Spleen (tissue), 13 donors: ENCODE measurements at places on chromosomes 6 and 20. TPM values are rescaled to one million over a fixed set of nuclear protein-coding genes. Genes with fewer than 3 reads are reported as not detected.

GRCh38 chr20:35311822-35312221, 19.6 kb upstream of the FAM83C start:
- no peak overlapping the region for H3K27ac ChIP-seq
- H3K27me3 ChIP-seq, result no peaks in the 10 kb centered on the region
- peaks cover 9% of the 10 kb centered on the region for H3K36me3 ChIP-seq
- H3K4me3 ChIP-seq, result no peak overlapping the region
- H3K4me1 ChIP-seq, result no peaks in the 10 kb centered on the region

Gene ELOVL4
- 0.19 TPM for total RNA-seq

DNA sequence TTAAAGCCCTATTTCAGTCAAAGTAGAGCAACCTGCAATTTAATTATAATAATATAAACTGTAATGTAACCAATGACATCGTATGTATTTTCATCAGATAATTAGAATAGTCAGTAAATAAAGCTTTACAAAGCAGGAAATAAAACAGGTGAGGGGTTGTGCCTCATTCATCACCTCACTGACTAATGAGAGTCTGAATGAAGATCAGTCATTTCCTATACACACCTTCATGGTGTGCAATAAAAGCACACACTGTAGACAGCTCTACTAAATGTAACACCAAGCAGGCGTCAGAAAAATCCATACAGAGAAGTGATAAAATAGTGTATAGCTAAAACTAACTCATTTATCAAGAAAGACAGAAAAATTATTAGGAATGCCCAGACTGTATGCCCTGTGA, 105.9 kb downstream of the MAN1A1 start:
- H3K36me3 ChIP-seq, result no peaks in the 10 kb centered on the region
- H3K4me1 ChIP-seq, result no peaks in the 10 kb centered on the region
- no peak for DNase-seq
- H3K27me3 ChIP-seq, result no peaks in the 10 kb centered on the region

- H3K4me3 ChIP-seq, result peak within 1 kb of the TSS; percentile 97
- H3K27me3 ChIP-seq, result no peaks in the 10 kb centered on the region
- DNase-seq, result peak; percentile 97
- peaks cover 34% of the 10 kb centered on the region for H3K4me1 ChIP-seq
- peak within 1 kb of the TSS; percentile 93 for H3K27ac ChIP-seq
- peaks cover 22% of the 10 kb centered on the region for H3K36me3 ChIP-seq
Measured at GRCh38 chr20:38033330-38034107, at the start of the genes RPRD1B and TTI1. Gene RPRD1B (plus strand): TSS chr20:38033746. CDS start chr20:38033948, 202 bp downstream. Gene TTI1 (minus strand): TSS chr20:38033456. CDS start chr20:38013816, 19,640 bp downstream.

GRCh38 chr6:149130508-149130907, 187.0 kb upstream of the TAB2 start:
- no peak for DNase-seq
- H3K4me1 ChIP-seq, result peaks cover 24% of the 10 kb centered on the region
- H3K27me3 ChIP-seq, result no peaks in the 10 kb centered on the region
- no peaks in the 10 kb centered on the region for H3K36me3 ChIP-seq
- H3K4me3 ChIP-seq, result no peak overlapping the region

- no peak overlapping the region for H3K4me3 ChIP-seq
- H3K27me3 ChIP-seq, result no peaks in the 10 kb centered on the region
- no peak for DNase-seq
- H3K27ac ChIP-seq, result no peak overlapping the region
Measured at GRCh38 chr6:78538002-78538401, 329.3 kb upstream of the IRAK1BP1 start.

Gene RIMS1
- total RNA-seq, result not detected

GRCh38 chr6:7896465-7896987, 14.1 kb downstream of the TXNDC5 start:
- H3K27me3 ChIP-seq, result no peaks in the 10 kb centered on the region
- no peak overlapping the region for H3K4me3 ChIP-seq
- H3K27ac ChIP-seq, result no peak overlapping the region
- peak; percentile 24 for DNase-seq
- H3K36me3 ChIP-seq, result peaks cover 95% of the 10 kb centered on the region
- H3K4me1 ChIP-seq, result no peaks in the 10 kb centered on the region

Gene VSTM2L
- total RNA-seq, result 38.0 TPM

DNA sequence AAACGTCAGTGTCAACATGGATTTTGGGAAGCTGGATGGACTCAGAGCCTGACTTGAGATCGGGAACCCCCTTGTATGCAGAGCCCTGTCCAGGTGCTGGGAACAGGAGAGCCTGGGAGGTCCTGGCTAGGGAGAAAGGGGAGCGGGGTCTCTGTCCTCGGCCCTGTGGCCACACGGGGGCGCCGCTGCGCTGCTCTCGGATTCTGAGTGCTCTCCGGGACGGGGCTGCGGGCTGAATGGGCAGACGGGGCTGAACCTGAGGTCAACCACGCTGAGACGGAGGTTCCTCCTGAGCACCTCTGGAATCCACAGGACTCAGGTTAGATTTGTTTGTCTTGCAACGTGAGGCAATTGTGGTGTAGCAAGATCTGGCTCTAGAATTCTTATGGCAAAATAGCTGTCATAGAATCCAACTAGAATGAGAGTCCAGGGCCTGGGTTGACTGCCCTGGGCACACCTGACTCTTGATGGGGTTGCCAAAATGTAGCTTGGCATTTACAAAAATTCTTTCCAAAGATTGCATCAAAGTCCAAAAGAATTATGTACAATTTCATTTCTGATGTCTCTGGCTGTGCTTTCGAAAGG, 20.6 kb upstream of the HLA-F start:
- no peaks in the 10 kb centered on the region for H3K36me3 ChIP-seq
- no peaks in the 10 kb centered on the region for H3K27me3 ChIP-seq
- peak; percentile 94 for DNase-seq
- no peak overlapping the region for H3K27ac ChIP-seq
- H3K4me3 ChIP-seq, result no peak overlapping the region

Gene GFRAL
- total RNA-seq, result not detected

GRCh38 chr20:36117638-36118037, 36.9 kb upstream of the EPB41L1 start:
- H3K27ac ChIP-seq, result no peak overlapping the region
- no peaks in the 10 kb centered on the region for H3K27me3 ChIP-seq
- H3K4me3 ChIP-seq, result no peak overlapping the region
- DNase-seq, result no peak
- no peaks in the 10 kb centered on the region for H3K36me3 ChIP-seq

GRCh38 chr6:168550326-168550725, 109.3 kb downstream of the SMOC2 start:
- no peak overlapping the region for H3K4me3 ChIP-seq
- no peaks in the 10 kb centered on the region for H3K27me3 ChIP-seq
- H3K27ac ChIP-seq, result no peak overlapping the region
- H3K4me1 ChIP-seq, result no peaks in the 10 kb centered on the region
- no peak for DNase-seq

DNA sequence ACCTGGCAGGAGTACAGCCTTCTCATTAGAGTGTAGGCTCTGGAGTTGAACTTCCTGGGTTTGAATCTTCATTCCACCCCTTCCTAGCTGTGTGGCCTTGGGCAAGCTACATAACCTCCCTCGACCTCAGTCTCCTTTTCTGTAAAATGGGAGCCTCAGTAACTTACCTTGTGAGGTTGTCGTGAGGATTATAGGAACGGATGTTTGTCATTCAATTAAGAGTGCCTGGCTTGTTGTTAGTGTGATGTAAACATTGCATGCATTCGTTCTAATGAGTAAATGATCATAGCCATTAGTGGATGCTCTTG, 45.2 kb downstream of the TOX2 start:
- no peaks in the 10 kb centered on the region for H3K36me3 ChIP-seq
- no peak overlapping the region for H3K4me3 ChIP-seq
- no peak for DNase-seq

- peak; percentile 51 for DNase-seq
- H3K27me3 ChIP-seq, result no peaks in the 10 kb centered on the region
- no peak overlapping the region for H3K4me3 ChIP-seq
- H3K4me1 ChIP-seq, result no peaks in the 10 kb centered on the region
- no peak overlapping the region for H3K27ac ChIP-seq
- H3K36me3 ChIP-seq, result no peaks in the 10 kb centered on the region
Measured at GRCh38 chr6:169249057-169249456, 4.6 kb downstream of the THBS2 start.

- H3K4me3 ChIP-seq, result no peak overlapping the region
- H3K27me3 ChIP-seq, result no peaks in the 10 kb centered on the region
- peaks cover 64% of the 10 kb centered on the region for H3K4me1 ChIP-seq
- peak overlapping the region; percentile 87 for H3K27ac ChIP-seq
- DNase-seq, result no peak
Measured at GRCh38 chr20:32535316-32535952, 49.7 kb downstream of the NOL4L start.

- no peaks in the 10 kb centered on the region for H3K36me3 ChIP-seq
- peak overlapping the region; percentile 5 for H3K27ac ChIP-seq
- H3K27me3 ChIP-seq, result no peaks in the 10 kb centered on the region
- no peak overlapping the region for H3K4me3 ChIP-seq
- DNase-seq, result no peak
Measured at GRCh38 chr6:158058171-158058651, 76.5 kb downstream of the SYNJ2 start.

DNA sequence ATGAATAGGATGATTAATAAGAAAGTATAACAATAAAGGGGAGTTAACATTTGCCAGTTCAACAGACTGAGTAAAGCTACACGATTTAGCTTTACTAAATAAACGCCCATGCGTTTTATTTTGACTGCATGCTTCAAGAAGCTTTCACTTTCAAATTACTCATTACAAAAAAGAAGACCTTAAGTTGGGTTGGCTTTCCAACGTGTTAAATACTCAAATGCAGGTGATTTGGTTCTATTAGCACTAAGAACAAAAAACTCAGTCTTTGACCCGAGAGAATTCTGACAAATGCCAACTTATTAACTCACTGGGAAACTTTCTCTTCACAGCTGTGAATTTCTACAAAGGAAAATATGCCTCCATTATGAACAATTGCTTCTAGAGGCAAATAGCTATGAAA, 24.8 kb downstream of the RNF146 start:
- H3K4me1 ChIP-seq, result peaks cover 23% of the 10 kb centered on the region
- H3K36me3 ChIP-seq, result peaks cover 70% of the 10 kb centered on the region
- no peaks in the 10 kb centered on the region for H3K27me3 ChIP-seq

Gene MYL9
- total RNA-seq, result 30.4 TPM

Gene TMEM30A
- 111 TPM for total RNA-seq

DNA sequence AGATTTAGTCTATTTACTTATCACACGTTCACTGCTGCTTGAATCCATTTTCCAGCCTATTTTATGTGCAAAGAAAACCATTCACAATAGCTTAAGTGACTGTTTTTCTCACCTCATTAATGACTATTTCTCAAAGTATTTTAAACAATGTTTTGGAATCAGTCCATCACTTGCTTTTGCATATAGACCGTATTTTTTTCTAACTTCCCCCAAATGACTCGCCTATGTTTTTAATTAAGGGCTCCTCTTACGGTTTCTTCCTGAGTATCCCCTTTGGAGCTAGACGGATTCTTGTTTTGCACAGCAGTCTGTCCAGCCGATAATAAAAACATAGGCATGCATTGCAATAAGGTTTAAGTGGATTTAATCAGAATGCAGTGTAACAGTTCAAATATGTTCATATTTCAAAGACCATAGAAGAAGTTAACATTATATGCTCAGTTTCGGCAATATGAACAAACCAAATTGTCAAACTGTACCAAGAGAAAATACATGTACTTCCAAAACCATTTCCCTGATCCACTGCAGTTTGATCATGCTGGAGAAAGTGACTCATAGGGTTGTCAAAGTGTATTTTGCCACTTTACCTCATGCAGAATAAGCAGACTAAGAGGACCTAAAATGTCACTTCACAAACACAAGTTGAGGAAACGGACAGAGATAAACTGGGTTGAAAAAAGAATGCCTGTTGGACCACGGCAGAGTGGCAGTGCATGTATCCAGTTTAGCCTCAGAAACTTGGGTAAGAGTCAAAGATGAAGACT, 66.4 kb downstream of the HMGN3 start:
- no peaks in the 10 kb centered on the region for H3K4me1 ChIP-seq
- DNase-seq, result no peak
- no peaks in the 10 kb centered on the region for H3K36me3 ChIP-seq
- no peaks in the 10 kb centered on the region for H3K27me3 ChIP-seq
- no peak overlapping the region for H3K27ac ChIP-seq

Gene OR12D3
- total RNA-seq, result not detected

Gene HDGFL1
- total RNA-seq, result not detected

- no peak for DNase-seq
- H3K4me3 ChIP-seq, result no peak overlapping the region
- H3K27me3 ChIP-seq, result no peaks in the 10 kb centered on the region
- H3K4me1 ChIP-seq, result no peaks in the 10 kb centered on the region
Measured at GRCh38 chr6:108497883-108498282, 62.8 kb upstream of the FOXO3 start.

GRCh38 chr20:18019068-18019467, 38.6 kb downstream of the OVOL2 start:
- no peak overlapping the region for H3K27ac ChIP-seq
- H3K36me3 ChIP-seq, result no peaks in the 10 kb centered on the region
- H3K4me3 ChIP-seq, result no peak overlapping the region
